ENCODE measurements at places on chromosomes 3 and 15.
A peak's percentile ranks its signal among the peaks of the same experiment; 100 is the strongest.

DNA sequence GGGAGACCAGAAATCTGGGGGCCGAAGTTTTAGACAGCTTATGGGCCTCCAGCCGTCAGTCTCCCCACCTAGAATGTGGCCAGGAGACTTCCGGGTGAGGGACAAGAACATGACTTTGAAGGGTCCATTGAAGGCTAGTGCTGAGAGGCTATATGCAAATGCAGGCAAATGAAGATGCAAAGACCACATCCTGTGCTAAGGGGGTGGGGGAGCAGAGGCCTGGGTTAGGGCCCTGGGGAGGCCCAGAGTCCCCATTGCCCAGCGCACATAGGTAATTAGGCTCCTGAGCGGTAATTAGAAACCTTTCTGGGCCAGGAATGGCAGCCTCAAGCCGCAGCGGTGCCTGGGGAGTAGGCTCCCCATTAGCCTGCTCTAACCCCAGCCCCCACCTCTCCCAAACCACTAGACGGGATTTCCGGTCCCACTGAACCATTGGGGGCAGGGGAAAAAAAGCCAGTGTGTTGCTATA lies 6.8 kb downstream of the CSK start:
- peak; percentile 85 for DNase-seq

DNA sequence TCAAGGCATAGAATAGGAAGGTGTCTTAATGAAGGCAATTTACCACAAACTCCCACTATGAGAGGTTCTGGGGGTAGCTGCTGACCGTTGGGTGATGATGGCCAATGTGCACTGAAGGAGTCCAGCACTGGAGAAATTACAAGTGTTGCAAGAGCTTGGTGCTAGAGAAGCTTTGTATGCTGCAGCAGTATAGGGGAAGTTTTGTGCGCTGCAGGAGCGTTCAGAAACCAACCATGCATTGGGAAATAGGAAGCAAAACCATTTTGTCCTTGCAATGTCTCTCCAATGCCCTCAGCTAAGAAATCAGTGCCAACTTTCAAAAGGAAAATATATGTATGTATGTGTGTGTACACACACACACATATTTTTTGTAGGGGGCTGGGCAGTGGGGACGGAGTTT lies 441.6 kb upstream of the NAALADL2 start:
- no peak for DNase-seq

DNA sequence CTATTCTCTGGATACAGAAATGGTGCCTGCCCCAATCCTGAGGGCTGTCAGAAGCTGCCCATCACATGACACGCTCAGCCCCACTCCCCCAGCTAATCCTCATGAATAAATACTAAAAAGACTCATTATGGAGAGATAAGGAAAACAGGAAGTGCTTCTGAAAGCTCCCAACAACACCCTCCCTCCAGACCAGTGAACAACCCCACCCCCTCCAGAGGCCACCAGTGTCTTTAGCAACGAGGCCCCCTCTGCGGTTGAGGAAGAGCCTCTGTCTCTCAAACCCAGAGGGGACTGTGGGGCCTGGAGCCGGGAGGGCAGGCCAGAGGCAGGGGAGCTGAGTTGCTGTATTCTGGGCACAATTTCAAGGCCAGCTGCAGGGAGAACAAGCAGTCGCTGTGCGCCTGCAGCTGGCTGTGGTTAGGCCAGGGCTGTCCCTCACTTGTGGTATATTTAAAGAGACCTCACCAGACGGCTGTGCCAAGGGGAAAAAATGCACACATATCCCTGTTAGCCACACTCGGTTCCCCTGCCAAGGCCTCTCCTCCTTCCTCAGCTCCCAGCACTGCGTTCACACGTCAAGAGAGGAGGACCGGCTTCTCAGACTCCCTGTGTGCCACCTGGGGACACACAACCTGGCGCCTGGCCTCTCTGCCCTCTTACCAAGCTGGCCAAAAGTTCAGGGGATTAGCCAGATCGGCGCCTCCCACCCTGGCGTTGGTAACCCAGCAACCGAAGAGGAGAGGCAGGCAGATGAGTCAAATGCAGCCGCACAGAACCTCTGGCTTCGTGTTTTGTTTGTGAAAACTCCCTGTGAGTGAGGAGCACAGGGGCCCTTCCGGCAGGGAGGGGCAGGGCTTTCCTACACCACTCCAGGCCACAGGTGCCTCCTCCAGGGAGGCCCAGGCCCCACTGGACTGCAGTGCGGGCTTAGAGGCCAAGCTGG lies 101.2 kb upstream of the ETV5 start:
- peak; percentile 20 for DNase-seq

DNA sequence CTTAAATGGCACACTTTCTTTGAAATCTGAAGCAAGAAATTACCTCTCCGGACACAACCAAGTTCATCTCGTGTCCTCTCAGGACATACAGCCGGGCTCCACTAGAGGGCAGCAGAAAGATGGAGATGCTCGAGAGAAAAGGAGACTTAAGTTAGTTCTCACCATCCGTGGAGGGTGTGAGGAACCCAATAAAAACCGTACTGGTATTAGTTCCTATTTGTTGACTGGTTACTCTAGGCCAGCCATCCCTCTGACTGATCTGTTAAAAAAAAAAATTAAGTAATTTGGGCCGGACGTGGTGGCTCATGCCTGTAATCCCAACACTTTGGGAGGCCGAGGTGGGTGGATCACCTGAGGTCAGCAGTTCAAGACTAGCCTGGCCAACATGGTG lies 7.9 kb upstream of the CYP11A1 start:
- DNase-seq = peak; percentile 95

DNA sequence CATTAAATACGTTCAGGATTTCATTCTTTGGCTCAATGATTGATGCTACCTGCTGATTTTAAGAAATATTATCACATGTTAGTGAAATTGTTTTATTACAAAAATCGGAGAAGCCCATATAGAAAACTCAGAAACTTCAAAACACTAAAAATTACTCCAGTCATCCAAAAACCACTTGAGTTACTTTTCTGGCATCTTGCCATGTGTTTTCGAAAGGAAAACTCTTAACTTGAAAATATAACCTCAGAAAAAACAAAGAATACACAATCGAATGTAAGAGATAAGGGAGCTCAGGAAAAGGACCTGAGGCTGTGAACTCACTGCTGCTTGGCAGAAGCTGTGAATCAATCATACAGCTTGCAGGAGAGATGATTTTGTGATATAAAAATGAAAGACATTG lies 151.3 kb upstream of the SLITRK3 start:
- no peak for DNase-seq

- DNase-seq = no peak
Observed at GRCh38 chr15:36970522-36970921, 129.8 kb downstream of the MEIS2 start.

GRCh38 chr15:67164401-67164791 lies 90.1 kb downstream of the AAGAB start:
- no peak for DNase-seq
